ENCODE measurements at places on chromosomes 6 and 20.

DNA sequence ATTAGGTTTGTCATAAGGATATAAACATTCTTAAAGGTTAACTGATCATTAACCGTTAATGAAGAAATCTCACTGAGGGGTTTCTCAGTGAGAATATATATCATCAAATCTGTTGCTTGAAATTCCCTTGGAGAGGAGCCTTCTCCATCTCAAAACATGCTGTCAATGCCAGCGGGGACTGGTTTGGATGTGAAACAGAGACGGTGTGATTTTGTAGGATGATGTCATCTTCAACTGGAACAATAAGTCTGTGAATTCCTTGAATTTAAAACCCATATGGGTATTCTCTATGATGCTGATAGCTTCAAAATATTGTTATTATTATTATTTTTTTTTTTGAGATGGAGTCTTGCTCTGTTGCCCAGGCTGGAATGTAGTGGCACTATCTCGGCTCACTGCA is 75.9 kb downstream of the GMPR start:
- no peak for DNase-seq

DNA sequence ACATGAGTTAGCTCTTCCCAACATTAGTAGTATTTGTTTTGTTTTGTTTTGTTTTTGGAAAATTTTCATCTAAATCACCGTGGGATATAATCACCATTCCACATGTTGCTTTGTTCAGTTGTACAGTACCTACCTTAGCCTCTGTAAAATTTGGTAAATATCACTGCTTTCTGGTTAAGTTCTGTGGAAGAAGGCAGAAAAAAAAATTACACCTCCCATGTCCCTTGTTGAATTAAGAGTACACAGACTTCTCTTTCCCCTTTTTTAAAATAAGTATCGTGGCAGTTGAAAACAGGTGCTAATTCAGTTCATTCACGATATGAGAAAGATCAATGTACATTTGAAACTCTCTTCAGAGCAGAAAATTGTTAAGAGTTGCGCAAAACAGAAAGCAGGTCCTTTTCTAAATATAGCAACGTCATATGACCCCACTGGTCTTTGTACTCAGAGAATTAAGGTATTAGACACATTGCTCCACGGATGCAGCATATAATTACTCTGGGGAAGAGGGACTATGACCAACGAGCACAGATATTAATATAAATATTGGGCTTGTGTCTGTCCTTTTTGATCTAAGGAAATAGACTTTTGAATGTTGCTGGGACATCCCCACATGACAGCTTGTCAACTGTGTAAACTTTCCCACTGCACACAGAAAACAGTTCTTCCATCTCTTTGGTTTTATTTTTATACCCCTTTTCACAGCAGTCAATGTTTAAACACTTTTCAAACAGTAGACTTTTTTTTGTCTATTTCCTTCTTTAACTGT is 58.6 kb upstream of the ZNF217 start:
- DNase-seq: no peak

DNA sequence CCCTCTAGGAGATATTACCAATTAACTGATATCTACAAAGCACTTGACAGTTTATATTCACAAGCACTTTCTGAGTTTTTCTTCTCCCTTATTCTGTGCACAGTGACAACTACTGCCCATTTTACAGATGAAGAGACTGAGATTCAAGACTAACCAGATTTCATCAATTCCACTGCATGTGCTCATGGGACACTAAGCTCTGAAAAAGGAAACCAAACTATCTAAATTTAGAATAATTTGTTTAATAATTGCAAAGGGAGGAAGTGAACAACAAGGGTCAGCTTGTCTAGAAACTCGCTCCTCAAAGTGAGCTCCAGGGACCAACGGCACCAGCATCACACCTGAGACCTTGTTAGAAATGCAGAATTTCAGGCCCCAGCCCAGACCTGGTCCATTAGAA is 50.8 kb upstream of the MYLIP start:
- DNase-seq: no peak

GRCh38 chr6:34056305-34057108 is 89.4 kb downstream of the GRM4 start:
- no peak for DNase-seq

GRCh38 chr20:59937150-59937549 is 3.0 kb downstream of the PPP1R3D start:
- DNase-seq: no peak

DNA sequence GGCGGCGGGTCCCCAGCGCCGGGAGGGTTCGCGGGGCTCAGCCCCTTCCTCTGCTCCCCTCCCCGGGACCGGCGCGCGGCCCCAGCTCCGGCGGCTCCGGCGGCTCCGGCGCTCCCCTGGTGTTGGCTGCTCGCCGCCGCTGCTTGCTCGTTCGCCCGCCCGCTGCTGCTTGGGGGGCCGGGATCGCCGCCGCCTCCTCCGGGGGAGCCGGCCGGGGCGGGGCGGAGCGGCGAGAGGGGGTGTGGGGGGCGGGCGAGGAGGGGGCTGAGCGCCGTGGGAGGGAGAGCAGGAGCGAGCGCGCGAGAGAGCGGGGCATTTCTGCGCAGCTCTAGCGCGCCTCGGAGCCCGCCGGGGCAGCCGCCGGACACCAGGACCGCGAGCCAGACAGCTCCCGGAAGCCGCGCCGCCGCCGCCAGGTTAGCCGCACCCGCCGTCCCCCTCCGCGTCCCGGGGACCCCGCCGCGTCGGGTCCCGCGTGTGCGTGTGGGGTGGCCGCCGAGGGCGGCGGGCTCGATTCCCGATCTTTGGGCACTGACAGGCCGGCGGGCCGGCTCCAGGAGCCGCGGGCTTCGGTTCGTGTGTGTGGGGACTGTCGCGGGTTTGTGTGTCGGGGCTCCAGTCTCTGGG is 62.0 kb upstream of the EPB41L1 start:
- no peak for DNase-seq

GRCh38 chr6:88157106-88157505 is 9.0 kb downstream of the CNR1 start:
- DNase-seq: no peak

GRCh38 chr20:41889126-41889843 is 271.1 kb upstream of the CHD6 start:
- no peak for DNase-seq

- no peak for DNase-seq
These were observed 119.9 kb upstream of the CST7 start for GRCh38 chr20:24828992-24829648.

DNA sequence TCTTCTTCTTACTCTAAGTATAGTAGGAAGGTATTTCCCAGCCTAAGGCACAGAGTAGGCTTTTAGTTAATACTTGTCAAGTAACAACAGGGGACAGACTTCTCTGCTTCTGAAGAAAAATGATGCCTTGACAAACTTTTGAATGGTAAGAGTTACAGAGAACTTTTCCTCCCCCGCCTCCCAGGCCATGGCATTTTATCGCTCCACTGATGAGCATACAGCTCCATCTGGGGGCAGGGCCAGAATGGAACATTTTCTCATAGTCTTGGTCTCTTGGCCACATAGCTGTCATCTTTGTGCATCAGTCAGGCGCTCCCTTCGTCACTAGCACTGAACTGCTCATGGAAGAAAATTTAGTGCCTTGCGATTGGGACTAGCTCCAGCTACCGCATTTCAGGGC is 1066.8 kb upstream of the CITED2 start:
- DNase-seq: no peak

DNA sequence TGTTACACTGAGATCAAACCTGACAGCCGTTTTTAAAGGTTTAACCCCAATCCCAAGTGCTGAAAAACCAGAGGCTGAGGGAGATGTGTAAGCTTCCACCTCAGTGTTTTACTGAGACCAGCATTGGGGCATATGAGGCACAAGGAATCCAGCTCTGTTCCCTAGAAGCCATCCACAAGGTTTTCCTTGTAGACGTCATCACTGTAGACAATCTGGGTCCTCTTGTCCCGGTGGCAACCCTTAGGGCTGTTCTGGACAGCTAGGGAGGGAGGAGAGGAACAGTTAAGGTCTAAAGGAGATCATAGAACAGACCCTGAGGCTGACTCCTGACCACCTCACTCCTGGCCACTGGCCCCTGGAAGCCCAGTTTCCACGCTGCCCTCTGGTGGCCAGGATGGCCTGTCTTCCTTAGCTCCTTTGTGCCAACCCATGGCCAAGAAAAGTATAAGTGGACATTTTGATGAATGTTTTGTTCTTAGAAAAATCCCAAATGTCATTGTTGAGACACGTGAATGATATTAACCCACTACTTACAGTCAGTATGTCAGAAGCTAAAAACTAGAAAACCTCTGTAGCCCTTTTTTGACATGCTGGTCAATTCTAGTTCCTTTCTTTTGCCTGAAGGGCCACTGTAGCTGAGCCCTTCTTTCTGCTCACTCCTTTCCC is 6.4 kb downstream of the CFB start:
- no peak for DNase-seq

- DNase-seq: no peak
These were observed 30.8 kb downstream of the BPIFB4 start for GRCh38 chr20:33110147-33110825.

GRCh38 chr6:33313105-33313708 is 671 bp downstream of the TAPBP start:
- DNase-seq: peak; percentile 42

Measured in stimulated activated CD4-positive, alpha-beta T cell treated with anti-CD3 and anti-CD28 coated beads, Interleukin-2, amount 100 ng/mL, for 4 hours (primary cell).